ENCODE measurements at places on chromosomes 6 and 20.

DNA sequence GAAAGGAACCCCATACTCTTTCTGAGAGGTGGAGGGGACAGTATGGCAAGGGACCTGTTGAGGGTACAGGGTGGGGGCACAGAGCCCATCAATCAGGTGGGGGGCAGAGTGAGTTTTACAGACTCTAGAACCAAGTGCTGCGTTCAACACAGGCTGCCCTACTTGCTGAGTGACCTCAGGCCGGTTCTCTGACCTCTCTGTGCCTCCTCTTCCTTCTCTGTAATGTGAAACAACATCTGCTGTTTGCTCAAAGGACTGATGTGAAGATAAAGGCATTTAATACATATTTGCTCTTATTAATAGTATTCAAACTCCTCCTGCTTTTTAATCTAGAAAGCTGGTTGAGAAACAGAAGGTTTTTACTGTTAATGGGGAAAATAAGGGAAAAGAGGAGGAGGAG, 25.9 kb upstream of the APMAP start:
- no peak for DNase-seq

- DNase-seq = no peak
Measured at GRCh38 chr6:52284131-52284459, 447 bp downstream of the MCM3 start.

GRCh38 chr20:38501858-38502436, 29.3 kb downstream of the RALGAPB start:
- DNase-seq = no peak

DNA sequence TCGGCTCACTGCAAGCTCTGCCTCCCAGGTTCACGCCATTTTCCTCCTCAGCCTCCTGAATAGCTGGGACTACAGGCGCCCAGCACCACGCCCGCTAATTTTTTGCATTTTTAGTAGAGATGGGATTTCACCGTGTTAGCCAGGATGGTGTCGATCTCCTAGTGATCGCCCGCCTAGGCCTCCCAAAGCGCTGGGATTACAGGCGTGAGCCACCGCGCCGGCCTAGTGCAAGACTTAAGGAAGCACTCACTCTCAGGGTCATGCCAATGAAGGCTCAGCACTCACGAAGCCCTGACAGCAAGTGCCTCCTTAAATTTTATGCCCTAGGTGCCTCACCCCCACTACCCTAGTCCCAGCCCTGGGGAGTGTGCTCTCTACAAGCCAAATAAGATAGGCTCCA, 4.7 kb upstream of the DOK5 start:
- no peak for DNase-seq

- DNase-seq = no peak
Measured at GRCh38 chr6:71527886-71528285, 239.3 kb downstream of the OGFRL1 start.

DNA sequence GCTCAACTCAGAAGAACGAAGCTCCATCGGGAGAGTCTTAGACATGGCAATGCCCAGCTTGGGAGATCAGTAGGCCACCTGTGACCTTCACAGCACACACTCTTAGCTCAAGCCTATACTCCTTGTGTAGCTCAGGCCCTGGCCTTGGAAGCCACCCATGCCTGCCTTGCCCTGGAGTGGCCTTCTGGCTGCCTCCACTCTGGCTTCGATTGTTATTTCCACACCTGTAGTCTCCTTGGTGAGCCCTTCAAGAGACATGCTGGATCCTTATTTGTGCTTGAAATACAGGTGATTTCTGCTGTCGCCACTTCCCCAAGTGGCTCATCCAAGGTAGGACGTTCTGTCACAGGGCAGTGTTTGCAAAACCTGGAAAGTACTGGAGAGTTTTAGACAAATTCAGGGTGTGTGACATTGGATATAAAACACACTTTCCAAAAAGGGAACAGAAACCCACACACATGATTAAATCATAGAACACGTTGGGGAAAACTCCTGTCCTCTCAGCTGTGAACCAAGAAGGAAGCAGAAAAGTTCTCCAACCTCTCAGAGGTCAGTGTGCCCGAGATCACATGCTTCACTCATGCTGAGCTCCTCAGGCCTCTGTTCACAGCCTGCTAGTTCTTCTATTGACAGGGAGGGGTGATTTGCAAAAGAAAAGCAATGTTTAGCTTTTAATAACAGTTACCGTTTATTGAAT, 391.8 kb downstream of the CDC5L start:
- peak; percentile 42 for DNase-seq

DNA sequence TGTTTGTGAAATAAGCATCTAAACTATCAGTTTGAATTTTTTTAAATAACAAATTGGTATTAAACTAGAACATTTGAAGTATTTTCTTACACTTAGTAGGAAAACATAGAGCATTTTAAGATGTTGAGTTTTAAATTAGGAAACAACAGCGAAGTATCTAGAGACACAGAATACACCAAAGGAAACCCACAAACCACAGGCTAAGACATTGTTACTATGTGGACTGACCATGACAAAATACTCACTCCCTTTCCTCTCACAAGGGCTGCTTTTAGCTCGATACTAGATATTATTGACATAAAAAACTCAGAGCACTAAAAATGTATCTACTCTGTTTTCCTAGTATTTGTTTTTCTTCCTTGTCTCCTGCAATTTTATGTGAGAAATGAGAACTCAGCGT, 266.0 kb upstream of the CITED2 start:
- DNase-seq = no peak

DNA sequence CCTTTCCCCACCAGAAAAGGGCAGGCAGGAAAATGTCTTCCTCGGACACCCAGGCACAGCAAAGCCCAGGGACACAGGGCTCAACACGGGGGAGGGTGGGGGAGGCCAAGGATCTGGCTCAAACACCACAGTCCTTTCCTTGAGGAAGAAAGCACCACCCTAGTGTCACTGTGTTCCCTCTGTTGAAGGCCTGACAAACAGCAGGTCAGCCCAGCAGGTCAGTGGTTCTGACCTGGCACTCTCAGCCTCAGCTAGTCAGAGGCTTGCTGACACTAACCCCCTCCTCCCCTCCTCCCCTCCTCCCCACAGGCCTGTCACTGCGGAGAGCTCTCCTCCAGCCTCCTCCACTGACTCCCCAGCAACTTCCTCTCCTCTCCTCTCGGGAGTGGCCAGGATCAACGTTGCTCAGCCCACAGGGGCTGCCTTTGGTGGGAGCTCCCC, 239.6 kb downstream of the LRFN2 start:
- DNase-seq = no peak

- no peak for DNase-seq
Measured at GRCh38 chr20:40813029-40813431, 124.0 kb upstream of the MAFB start.

DNA sequence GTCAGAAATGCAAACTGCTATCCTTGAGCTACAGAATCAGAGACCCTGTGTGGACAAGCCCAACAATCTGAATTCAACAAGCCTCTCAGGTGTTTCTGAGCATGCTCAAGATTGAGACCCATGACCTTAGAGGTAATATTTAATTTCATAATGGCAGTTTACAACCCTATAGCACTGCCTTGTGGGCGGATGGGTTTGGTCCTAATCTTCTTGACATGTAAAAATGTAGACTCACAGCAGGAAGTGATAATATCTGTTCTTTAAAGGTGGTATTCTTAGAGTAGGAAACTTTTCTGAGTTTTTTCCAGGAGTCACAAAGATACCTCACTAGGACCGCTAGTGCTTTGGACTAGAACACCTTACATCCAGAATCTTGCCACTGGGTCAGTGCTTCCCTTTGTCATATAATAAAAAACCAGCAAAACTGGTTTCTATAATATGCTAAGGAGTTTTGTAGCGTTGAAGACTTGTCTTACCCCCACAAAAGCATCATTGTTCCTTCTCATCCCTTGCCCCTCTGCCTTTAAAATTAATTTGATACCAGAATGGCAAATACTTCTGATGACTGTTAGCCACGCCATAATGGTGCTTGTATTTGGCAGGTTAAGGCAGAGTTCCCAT, 52.6 kb downstream of the E2F3 start:
- DNase-seq = no peak

- no peak for DNase-seq
Measured at GRCh38 chr20:38715646-38716045, 8.6 kb upstream of the SLC32A1 start.

GRCh38 chr6:93036835-93037234, 382.5 kb downstream of the EPHA7 start:
- DNase-seq = no peak

DNA sequence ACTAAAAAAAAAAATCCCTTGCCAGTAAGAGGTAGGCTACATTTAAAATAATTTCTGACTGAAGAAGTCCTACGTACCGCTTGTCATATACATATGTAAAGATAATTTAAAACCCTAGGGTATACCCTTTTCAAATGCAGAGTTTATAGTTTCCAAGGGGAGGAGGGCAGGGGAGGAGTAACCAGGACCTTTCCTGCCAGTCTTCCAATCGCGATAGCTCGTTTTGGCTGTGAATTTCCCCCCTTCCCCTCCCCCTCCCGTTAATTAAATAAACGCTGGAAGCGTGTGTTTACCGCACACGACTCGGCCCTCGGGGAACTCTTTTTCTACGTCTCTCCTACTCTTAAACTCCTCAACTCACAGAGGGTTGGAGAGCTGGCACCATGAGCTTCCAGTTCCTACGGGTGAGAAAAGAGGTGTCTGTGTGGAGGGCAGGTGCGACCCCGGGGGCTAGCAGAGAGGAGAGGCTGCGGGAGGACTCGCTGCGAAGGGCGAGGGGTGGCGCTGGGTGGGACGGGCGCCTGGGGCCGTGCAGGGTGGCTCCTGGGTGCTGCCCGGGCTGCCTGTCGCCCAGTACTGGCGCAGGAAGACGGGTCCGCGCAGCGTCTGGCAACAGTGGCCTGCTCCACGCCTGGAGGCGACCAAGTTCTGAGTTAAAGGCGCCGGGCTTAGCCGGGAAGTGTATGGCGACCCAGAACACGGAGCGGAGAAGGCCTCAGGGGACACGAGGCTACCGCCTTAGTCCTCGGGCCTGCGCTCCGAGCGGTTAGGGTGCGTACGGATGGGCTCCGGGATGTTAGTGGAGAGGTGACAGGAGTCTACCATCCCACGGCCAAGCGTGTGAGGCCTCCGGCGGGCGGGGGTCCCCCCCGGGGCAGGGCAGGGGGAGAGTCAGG, 4.1 kb upstream of the TFAP2C start:
- DNase-seq = peak; percentile 11

- peak; percentile 15 for DNase-seq
Measured at GRCh38 chr20:19628570-19629134, 129.4 kb upstream of the RIN2 start.

- DNase-seq = no peak
Measured at GRCh38 chr20:62805155-62805710, 598 bp downstream of the OGFR start.

DNA sequence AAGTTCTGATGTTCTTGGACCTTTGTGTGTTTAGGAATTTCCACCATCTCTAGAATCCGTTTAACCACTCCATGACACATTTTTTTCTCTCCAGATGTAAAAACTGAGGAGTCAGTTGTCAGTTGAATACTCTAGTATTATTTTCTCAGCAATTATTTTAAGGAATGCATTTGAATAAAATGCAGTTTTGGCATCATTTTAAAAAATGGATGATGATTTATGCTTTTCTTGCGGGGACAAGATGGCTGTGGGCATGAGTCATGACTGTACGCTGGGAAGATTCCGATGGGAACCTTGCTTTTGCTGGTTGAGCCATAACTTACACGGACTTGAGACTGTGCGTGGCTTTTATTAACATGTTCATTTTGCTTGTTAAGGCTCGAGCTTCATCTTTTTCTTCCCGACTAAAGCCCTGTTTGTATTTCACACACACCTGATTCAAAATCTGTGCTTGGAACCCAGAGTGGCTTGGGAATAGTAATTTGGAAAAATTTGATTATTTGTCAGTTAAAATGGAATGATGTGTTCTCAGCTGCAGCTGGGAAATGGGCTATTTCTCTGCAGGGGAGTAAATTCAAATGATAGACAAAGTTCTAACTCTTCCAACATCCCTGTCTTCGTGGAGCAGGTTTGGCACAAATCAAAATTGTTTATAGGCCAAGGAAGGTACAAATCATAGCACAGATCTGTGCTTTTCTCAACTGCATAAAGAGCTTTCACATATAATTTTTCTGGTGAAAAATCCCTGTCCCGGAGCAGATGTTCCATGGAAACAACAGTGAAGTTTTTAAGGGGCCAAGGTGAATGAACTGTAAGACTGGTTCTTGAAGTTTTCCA, 470.5 kb upstream of the JAG1 start:
- DNase-seq = no peak

DNA sequence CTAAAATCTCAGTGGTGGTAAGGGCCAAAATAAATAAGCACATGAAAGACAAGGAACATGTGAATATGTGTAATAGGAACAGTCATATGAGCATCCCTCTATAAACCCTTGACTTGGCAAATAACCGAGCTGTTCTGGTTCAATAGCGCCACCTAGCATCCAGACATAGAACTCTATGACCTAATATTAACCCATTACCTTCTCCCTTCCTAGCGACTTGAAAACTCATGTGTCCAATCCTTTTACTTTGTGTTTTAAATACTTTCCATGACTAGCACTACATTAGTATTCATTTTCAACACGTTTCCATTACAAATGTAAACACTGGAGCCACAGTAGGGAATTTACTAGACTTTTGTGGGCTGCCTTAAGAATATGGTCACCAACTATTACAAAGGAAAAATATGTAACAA, 279.7 kb downstream of the UST start:
- no peak for DNase-seq

- DNase-seq = no peak
Measured at GRCh38 chr6:163745536-163746400, 331.2 kb downstream of the QKI start.

GRCh38 chr20:45833030-45833882, at the start of gene SNX21:
Gene SNX21, plus strand, starts transcription at chr20:45833799. Its CDS starts 121 bp downstream, at chr20:45833920.
- DNase-seq = peak; percentile 54

GRCh38 chr20:4814696-4815252, 93.1 kb downstream of the PRND start:
- DNase-seq = peak; percentile 88

- DNase-seq = no peak
Measured at GRCh38 chr6:35385457-35386202, 43.3 kb downstream of the PPARD start.

GRCh38 chr6:44084231-44085014, 42.8 kb downstream of the MRPL14 start:
- DNase-seq = no peak

DNA sequence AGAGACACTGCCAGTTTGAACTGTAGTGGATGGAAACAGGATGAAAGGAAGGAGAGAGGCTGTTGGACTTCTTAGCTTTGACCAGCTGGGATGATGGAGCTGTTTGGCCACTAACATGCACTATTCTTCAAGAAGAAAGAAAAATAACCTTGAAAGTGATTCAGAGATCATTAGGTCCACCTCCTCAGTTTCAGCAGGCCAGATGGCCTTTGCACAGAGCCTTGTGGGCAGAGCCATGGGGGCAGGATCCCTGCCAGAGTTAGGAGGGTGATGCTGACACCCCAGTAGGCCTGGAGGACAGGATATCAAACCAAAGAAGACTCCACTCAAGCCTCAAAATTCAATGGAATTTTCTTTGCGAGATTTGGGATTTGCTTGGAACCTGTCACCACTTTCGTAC, 74.5 kb upstream of the TMEM181 start:
- no peak for DNase-seq
